Tibial nerve (tissue), 4 donors: ENCODE measurements at places on chromosomes 7 and 10.

- peak; percentile 14 for DNase-seq
Measured at GRCh38 chr7:116955801-116956476, 2.6 kb downstream of the ST7 start.

DNA sequence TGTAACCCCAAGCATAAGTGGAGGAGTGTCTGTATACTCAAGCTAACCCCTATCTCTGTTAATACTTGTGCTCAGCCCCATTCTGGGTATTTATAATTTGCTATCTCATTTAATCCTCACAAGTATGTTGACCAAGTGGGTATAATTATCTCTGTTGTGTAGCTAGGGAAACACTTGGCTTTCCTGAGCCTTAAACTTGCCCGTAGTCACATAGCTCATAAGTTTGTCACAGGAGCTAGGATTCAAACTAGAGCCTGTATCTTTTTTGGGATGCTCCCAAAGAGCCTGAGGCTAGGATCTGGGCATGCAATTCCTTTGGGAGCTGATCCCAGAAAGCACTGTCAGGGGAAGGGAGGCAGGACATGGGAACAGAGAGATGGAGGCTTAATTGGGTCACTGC, 377.4 kb downstream of the GALNT17 start:
- DNase-seq: no peak

- no peak for DNase-seq
Measured at GRCh38 chr10:21791276-21791675, 212.3 kb downstream of the DNAJC1 start.

GRCh38 chr7:96097835-96098234, 224.1 kb downstream of the SLC25A13 start:
- no peak for DNase-seq

GRCh38 chr7:156793334-156793733, 99.6 kb downstream of the LMBR1 start:
- DNase-seq: no peak

DNA sequence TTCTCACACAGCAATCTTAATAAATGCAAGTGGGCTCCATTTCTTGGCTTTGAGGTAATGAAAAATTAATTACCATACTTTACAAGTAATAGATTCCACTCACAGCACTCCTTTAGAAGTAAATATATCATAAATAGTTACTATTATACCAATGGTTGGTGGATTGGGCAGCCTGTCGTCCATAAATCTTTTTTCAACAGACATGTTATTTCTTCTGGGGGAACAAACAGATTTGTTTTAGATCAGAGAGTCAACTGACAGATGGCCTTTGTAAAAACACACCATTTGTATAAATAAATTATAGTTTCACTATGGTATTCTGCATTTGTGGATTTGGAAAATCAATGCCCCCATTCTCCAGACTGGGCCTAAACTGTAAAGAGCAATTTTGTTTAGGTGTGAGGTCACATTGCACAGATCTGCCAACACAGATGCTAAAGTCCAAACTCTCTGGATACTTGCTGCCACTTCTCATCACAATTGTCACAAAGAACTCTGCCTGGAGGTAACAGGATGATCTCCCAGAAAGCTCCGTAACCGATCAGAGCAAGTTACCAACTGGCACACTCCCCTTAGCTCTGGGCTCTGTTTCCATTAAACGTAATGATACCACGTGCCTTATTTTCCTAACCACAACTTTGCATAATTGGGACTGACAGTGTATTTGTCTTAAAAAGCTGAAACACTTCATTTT, 4.5 kb upstream of the MACROH2A2 start:
- no peak for DNase-seq

DNA sequence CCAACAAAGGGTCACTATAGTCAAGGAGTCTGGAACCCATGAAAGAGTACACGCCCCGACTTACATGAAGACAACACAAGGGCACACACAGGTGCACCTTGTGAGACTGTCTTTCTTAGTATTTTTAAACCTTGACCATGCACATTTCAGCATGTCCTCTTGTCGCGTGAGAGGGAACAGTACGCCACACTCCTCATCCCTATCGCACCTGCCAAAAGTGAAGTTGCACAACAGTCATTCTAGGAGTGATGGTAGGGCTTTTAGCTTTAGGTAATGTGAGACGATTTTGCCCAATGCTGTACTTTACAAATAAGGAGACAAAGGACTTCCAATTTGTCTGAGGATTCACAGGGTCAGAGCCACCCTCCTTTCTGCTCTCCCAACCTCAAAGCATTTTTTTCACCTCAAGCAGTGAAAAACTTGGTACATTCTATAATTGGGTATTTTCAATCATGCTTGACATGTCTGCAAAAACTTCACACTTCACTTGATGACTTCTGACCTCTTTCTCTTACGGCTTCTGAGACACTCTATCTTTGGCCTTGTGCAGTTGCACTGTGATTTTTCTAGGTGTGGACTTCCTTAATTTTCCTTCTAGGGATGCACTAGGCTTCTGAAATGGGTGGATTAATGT, 173.9 kb upstream of the GRB10 start:
- DNase-seq: no peak

GRCh38 chr10:128185627-128186026, 59.4 kb upstream of the MKI67 start:
- no peak for DNase-seq

- no peak for DNase-seq
Measured at GRCh38 chr10:3009341-3009740, 58.0 kb upstream of the PFKP start.

GRCh38 chr10:119640875-119641526, 10.2 kb upstream of the BAG3 start:
- no peak for DNase-seq

DNA sequence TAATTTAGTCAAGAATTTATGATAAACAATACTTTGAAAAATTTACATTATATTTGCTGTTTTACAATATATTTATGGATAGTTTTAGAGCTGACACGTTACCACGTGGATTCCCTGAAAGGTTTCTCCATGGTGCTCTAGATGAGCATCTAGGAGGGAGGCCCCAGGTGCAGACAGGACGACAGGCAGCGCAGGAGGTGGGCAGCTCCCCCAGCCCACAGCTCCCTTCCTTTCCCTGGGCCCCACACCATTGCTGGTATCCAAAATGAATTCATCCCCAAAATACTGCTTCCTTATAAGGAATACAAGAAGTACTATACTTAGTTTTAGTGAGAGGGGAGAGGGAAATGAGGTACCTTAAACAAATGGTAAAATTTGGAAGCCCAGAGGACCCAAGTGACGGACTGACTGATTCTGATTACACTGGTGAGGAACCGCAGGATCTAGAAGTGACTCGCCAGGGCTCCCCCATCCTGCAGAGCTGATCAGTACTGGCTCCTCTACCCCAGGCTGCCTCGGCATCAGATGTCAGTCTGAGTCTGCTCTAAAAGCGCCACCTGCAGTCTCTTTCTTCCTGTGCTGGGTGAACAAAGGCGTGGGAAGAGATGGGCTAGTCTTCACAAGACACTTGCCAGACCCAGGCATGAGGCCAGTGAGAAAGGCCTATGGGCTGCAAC, 89.2 kb downstream of the DLG5 start:
- no peak for DNase-seq

- DNase-seq: no peak
Measured at GRCh38 chr10:121764233-121764942, 163.4 kb downstream of the ATE1 start.

DNA sequence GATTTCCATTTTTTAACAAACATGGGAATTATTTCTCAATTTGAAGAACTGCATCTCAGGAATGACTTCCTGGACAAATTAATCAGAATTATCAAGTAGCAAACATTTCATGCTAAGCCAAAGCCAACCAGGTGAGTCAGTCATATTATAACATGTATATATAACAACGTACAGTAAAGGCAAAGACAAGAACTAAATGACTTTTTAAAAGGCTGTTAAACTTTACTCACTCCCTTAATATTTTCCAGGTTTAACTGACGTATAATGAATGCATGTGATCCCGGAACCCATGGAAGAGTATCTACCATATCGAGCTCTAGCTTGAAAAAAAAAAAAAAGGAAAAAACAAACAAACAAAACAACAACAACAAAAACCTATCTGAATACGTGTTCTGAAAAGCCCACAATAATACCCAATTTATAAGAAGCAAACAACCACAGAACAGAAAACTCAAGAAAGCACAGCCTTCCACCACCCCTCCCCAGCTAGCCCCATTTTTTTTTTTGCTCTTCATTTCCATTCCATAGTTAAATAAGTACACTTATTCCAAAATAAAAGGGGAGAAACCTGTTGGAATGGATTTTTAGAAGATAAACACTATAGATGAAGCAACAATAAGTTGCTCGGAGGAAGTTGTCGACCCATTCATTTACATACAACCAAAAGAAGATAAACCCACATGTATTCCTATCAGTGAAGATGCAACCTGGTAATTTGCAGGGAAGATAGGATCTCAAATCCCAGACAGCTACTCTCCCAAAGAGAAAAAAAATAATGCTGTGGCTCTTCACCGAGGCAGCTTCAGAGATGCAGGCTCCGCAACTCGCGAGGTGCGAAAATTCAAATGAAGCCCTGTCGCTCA, 537 bp downstream of the NAPEPLD start:
- DNase-seq: no peak

- DNase-seq: no peak
Measured at GRCh38 chr7:156625580-156625979, 15.0 kb upstream of the RNF32 start.

DNA sequence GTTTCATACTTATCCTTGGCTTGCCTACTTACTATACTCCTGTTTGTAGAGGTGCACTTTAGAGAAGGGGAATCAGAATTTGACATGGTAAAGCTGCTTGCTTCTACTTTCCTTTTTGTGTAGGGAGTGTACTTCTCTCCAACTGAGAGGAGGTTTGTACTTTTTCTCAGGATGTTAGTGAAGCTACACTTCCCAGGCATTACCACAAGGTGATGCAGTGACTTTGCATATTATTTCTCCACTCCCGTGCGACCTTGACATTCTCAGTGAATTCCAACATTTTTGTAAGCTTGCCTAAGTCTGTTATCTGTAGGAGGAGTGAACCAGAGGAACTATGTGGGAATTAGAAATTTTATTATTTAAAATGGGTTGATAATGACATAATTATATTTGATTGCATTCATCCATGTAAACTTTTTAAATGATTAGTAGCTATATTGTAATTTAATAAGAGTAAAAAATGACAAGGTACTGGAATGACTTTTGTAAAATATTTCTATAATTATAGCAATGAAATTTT, 5.2 kb downstream of the TAX1BP1 start:
- no peak for DNase-seq

DNA sequence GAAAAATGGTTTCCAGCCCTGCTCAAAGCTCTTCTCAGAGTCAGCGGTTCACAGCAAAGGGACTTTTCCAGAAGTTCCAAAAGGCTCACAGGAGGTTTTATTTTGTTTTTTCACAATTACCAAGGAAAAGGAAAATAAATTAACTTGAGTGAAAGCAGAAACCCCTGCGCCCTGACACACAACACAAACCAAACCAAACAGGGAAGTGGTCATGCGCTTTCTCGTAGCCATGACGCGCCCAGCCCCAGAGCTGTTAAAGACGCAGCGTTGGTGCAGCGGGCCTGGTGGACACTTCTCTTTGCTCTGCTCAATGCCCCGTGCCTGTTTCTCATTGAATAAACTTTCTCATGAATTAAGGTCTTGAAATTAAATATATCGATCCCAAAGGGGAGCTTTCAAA, 134.4 kb upstream of the LYZL2 start:
- no peak for DNase-seq

DNA sequence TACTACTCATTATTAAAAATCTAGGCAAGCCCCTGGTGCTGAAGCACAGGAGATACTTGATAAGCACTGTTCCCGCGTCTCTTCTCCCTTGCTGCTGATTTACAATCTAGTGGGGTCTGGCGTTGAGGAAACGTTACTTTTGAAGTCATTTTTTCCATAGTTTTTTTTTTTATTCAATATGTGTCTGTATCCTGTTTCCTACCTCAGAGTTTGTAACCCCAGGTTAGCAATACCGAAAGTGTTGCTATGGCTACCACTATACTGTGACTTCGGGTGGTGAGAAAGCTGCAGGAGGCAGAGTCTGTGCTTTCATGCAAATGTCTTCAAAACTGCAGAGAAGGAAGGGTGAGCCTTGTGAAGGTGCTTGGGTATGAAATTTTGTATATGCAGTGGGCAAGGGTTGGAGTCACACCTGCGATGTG, 458.8 kb upstream of the GHITM start:
- DNase-seq: no peak

DNA sequence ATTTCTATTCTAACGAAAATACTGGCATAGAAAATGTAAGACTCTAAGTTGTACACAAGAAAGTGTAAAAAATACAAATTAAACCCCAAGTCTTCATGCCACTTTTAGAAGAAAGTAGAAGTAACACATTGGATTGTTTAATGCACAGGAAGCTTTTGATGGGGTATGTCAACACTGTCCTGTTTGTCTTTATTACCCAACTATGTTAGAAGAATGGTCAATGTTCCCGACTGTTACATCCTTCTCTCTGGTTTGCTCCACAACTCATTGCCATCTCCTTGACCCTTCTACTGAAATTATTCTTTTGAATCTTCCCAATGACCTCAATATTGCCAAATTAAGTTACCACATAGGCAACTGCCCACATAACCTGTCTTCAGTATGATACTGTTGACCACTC, 35.8 kb downstream of the COL28A1 start:
- DNase-seq: no peak

DNA sequence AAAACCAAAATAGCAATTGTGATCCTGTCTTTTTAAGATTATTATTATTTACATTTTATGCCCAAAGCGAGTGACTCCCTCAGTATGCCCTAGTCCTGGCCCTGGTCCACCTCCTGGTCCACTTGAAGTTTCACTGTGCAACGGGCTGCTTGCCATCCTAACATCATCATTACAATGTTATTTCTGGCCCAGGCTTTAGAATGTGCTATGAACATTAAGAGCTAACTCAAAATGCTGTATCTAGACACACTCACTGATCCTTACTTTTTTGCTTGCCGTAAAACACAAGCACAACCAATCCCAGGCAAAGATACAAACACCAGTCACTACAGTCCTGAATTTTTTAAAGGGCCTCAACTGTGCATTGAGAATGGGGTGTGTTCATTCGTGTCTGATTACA, 38.4 kb downstream of the RHOBTB1 start:
- DNase-seq: no peak

DNA sequence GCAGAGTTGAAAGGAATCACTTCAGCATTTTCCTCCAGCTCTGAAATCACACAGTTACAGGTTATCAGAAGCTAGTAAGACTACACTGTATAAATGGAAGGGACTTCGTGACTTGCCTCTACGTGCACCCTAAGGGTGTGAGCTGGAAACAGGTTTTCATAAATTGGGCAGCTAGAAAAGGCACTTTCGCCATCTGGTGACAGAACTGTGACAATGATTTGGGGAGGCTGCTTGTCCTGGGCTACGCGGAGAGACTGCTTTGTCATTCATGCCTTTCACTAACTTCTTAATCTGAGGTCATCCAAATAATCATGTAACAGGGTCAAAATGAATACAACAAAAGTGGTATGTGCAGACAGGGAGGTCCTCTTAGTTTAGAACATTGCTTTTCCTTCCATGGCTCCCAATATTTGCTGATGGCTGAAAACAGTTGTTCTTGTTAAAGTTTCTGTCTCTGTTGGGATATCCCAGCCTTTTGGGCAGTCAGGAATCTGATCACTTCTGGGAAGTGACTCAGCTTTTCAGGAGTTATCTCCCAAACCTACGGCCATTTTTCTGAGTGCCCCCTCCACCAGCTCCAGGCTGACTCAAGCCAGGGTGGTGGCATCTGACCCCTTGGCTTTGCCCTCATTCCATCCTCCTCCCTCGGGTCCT, 17.8 kb downstream of the VWC2 start:
- no peak for DNase-seq
